ENCODE measurements at places on chromosomes 3 and 15.

GRCh38 chr15:46129145-46129544, 494.3 kb downstream of the SQOR start:
- DNase-seq: no peak

DNA sequence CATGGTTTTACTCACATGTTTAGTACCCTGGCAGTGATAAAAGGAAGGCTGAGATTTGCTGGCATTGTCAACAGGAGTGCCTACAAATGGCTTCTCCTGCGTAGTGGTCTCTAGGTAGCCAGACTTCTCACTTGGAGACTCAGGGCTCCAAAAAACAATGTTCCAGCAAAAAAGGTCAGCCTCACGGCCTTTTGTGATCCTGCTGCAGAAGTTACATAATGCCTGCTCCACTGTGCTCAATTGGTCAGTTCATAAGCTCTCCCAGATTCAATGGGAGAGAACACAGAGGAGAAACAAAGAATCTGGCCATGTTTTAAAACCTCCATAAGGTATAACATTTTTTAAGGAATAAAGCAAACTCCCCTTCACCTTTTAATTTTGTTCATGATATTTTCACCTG, 76.1 kb upstream of the CMSS1 start:
- DNase-seq: no peak

DNA sequence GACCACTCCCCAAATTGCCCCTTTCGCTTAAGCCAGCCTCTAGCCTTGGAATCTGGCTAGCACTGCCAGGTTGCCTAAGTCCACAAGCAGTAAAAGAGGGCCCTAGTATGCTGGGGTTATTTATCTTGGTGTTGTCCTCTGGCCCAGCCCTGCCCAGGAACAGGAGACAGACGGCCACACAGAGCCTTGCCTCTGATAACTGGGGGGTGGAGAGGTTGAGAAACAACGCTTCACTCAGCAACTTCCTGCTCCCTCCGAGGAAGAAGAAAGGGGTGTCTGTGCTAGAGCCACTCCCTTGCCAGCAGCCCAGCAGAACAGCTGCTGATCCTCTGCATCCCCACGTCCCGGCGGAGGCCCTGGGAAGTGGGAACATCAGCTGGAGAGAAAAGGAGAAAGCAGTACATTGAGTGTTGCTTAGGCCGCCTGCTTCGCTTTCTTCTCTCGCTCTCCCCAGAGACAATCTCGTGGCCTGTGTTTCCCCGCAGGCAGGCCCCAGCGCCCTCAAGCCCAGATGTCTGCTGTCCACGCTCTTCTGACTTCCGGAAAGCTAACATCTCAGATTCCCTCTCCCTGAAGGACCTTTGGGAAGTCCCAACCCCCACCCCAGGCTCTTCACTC, 22.6 kb upstream of the C3orf70 start:
- no peak for DNase-seq

DNA sequence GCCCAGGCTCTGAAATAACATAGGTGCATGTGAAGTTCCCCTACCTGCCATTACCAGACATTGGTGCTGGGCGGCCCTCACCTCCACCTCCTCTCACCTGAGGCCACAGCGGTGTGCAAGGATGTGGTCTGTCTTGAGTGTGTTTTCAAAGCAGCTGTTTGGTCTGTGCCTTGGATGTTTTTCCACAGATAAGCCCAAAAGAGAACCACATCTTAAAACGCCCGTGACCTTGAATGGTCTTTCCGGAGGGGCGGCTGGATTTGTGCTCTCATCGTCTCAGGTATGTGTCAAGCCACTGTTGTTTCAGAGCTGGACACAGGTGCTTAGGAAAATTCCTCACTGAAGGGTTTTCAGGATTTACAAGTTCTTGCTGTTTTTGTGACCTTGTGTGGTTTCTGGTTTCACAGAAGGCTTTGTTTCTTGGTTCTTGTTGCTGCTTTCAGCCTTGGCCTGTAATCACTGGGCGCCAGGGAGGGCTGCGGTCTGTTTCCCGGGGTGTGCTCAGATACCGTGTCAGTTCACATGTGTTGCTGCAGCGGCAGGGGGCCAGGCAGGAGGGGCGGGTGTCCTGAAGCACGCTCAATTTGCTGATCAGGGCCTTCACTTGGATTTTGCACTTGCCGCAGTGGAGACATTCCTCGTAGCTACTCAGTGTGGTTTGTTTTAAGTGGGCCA, 128.4 kb downstream of the IGF1R start:
- no peak for DNase-seq

GRCh38 chr15:78212546-78213424, 21.6 kb downstream of the ACSBG1 start:
- no peak for DNase-seq

- DNase-seq: no peak
Measured at GRCh38 chr15:50786871-50787270, 21.4 kb upstream of the SPPL2A start.
